ENCODE measurements at places on chromosomes 6 and 20. TPM values are rescaled to one million over a fixed set of nuclear protein-coding genes. Genes with fewer than 3 reads are reported as not detected.

GRCh38 chr20:62294516-62294915 lies 8.3 kb upstream of the ADRM1 start:
- no peak for DNase-seq

DNA sequence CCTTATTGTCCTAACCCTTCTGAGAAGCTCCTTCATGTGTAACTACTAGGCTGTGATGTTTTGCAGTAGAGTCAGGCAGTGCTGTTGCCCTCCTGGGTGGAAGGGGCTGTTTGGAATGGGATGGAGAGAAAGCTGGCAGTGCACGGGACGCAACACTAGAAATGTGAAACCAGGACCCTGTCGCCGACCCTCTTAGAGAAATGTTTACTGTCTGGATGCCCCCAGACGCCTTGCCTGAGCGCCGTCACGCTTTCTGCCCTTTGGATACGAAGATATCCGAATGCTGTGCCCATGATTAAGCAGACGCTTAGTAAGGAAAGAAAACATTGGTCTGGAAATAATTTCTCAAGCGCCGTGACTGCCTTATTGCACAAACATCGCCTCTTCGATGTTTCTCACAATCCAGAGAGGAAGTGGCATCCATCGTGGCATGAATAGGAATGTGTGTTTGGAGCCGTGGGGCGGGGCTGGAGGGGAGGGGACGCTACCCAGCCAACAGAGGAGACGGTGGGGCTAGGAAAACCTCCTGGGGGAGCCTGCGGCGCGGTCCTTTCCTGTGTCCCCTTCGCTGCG lies 661 bp upstream of the PPP1R14C start:
- DNase-seq, result no peak

Gene PLTP
- total RNA-seq, result 3.3 TPM

Gene ERVFRD-1
- not detected for total RNA-seq

Measured in activated T-cell treated with anti-CD3 and anti-CD28 coated beads, Interleukin-2, amount 50 U/mL, for 4 hours (primary cell).